HAP-1 (cell line): ENCODE measurements at places on chromosomes 5 and 9.

GRCh38 chr9:72371151-72371550, 6.1 kb upstream of the ZFAND5 start:
- peak; percentile 65 for DNase-seq

DNA sequence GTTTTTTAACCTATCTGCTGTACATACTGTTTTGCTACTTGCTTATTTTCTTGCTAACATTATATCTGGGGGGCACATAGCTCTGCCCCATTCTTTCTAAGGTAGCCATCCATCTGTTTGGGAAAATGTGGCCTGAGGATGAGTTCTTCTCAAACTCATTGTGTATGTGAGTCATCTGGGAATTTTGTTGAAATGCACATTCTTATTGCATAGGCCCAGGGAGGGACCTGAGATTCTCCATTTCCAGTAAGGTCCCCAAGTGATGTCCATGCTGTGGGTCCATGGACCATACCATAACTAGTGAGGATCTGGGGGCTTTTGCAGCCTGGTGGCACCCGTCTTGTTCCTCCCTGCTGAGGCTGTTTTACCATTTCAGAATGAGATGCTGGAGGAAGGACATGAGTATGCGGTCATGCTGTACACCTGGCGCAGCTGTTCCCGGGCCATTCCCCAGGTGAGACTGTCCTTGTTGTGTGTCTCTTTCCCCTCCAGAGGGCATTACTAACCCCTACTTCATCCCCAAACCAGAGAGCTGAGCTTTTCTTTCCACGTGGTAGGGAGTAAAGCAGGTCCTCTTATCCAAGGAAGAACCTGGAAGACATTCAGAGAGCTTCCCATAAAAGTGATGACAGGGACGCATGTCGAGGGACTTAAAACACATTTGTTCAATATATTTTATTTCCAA, 28.6 kb downstream of the CYFIP2 start:
- no peak for DNase-seq

DNA sequence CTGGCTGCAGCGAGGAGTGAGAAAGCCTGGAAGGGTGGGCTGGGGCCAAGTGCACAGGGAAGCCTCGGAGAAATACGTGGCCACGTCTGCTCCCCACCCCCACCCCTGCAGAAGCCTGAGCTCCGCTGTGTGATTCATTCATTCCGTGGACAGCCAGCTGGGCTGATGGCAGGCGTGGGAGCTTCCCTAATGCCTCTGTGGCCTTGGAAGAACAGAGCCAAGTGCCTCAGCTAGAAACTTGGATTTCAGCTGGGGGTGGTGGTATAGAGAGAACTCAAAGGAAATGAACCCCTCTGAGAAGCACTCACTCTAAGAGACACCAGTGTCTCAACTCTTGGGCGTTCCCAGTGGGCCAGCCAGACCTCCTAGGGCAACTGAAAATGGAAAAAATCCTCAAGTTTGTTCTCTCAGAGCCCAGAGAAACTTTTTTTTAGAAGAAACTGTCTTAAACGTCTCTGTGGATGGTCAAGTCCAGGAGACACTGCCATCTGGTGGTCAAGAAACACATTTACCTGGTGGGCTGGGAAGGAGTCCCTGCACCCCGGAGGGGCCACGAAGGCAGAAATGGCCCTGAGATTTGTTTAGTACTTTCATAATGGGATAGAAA, 18.0 kb downstream of the ATOX1 start:
- DNase-seq, result peak; percentile 68

DNA sequence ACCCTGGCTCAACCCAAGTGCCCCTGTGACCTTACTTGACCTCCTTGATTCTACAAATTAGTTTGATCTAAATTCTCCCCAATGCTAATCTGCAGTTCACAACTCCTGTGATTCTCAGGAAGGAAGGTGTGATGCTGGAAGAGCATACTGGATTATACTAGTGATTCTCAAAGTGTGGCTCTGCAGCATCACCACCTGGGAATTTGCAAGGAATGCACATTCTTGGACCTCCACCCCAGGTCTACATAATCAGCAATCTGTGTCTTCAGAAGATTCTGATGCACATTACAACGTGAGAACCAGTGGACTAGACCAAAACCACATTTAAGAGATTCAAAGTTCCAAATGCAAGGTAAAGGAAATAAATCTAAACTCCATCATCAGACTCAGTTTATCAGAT, 198.6 kb downstream of the AGTPBP1 start:
- DNase-seq, result no peak

- no peak for DNase-seq
Measured at GRCh38 chr5:138650196-138650595, 75.0 kb upstream of the HSPA9 start.

GRCh38 chr9:3971391-3972082, 328.3 kb downstream of the GLIS3 start:
- no peak for DNase-seq
